Dermis microvascular lymphatic vessel endothelial cell (primary cell): ENCODE measurements at places on chromosomes 4 and X.
A peak's percentile ranks its signal among the peaks of the same experiment; 100 is the strongest.

- no peak for DNase-seq
These were observed 106.3 kb upstream of the TEX13D start for GRCh38 chrX:124226129-124226528.

GRCh38 chr4:47383829-47384427 lies 79.6 kb downstream of the COMMD8 start:
- peak; percentile 5 for DNase-seq

DNA sequence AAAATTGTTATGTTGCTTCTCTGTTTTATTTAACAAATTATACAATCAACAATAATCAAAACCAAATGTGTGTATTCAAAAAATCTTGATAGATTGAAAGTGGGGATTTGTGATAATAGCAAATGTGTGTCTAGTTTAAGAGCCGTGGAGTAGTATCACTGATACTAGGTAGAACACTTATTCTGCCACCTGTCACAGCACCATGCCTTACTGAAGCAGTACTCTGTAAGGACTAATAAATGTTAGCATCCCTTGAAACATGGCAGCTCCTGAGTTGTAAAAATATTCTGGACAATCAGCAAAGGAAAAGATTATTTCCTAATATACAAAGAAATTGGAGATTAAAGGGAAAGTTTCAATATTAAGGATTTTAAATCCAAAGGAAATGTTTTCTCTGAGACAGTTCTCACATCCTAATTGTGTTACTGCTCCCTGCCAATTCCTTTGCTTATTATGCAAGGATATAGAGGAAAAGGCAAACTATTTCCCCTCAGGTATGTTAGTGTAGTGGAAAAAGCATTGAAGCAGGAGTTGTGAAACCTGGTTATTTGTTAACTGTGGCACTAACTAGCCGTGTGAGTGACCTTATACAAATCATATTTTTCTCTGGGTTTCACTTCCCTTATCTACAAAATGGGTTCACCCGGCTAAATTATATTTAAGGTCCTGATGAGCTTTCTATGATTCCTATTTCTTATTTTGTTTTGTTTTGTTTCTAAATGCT lies 303.1 kb downstream of the ARHGAP24 start:
- DNase-seq = peak; percentile 44

DNA sequence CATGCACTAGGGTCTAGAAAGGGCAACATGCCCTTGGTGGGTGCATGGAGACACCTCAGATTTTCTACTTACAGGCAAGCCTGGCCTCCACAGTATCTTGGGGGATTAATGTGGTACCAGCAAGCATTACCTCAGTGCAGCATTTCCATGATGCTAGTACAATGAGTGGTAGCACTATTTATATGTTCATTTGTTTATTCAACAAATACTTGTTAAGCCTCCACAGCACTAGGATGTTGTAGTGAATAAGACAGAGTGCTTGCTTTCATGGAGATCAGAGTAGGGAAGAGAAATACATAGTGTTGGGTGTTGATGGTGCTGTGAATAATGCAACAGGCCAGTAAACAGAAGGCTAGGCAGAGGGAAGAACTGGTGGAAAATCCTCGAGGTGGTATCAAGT lies 133.4 kb downstream of the KLHL8 start:
- DNase-seq = no peak

GRCh38 chr4:1449475-1449832 lies 43.2 kb upstream of the NKX1-1 start:
- no peak for DNase-seq

DNA sequence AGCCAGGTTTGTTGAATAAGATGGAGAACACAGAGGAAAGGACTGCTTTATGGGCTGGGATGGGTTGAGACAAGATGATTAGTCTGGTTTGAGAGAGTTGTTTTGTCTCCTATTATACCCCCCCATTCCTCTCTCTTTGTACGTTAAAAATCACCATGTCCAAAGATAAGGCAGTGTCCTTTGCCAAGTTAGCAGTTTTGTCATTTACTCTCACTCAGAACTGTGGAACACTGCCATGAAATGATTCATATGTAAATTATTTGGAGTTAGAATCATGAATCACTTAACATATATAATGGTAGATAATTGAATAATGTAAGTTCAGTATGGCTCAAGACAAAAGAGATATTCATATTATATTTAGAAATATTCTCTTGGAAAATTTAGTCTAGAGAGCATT lies 151.3 kb downstream of the DCLK2 start:
- DNase-seq = no peak

DNA sequence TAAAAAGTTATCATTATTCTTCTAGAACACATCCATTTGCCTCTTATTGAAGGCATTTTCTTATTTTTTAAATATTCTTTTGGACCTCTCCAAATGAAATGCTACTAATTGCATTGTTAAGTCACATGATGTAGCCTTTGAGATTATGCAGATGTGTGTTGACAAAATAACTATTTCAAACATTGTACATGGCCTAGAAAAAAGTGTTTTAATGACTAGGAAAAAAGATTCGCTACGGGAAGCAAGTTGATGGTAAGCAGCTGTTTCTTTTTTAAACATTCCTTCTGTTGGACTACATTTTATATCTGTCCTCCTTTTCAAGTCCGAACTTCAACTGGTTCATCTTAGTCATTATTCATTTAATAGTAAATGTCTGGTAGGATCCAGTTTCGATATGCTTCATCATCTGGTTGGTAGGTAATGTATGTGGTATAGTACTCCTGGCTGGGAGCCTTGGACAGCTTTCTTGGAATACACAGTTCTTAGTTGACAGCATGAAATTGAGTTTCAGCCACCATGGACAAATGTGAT lies 34.3 kb upstream of the GUCY1A1 start:
- DNase-seq = no peak

GRCh38 chrX:118221733-118222132 lies 105.1 kb upstream of the KLHL13 start:
- DNase-seq = peak; percentile 4

DNA sequence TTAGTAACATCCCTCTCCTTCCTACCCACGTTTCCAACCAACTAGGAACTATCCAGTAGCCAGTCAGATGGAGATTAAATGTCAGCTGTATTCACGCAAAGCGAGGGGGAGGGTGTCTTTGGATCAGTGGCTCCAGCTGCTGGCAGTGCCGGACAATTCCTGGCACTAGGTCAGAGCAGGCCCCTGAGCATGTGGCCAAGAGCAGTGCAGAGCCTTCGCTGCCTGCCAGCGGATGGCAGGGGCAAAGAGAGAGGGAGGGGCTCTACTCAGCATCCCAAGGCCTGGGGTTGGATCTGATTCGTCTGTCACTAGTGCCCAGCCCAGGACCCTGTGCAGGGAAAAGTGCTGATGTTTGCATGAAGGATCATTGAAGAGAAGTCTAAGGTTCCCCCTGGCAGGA lies 28.7 kb upstream of the JAKMIP1 start:
- DNase-seq = no peak

DNA sequence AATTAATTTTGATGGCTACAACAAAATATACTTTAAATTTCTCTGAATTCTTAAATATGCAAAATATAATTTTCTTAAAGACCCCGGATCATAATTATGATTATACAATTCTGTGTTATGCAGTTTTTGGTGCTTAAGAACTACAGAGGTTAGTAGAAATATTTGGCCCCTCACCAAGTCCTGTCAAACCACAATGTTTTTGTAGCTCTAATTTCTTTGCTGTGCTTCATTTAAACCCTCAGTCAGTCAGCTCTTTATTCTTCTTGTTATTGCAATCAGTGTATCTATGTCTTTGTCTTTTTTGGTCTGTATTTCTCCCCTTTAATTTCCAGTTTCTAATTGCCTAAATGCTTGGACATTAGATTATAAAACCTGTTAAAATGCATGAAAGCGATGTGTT lies 186.1 kb downstream of the CAMK2D start:
- no peak for DNase-seq

GRCh38 chrX:44062840-44063239 lies 89.7 kb upstream of the NDP start:
- no peak for DNase-seq

DNA sequence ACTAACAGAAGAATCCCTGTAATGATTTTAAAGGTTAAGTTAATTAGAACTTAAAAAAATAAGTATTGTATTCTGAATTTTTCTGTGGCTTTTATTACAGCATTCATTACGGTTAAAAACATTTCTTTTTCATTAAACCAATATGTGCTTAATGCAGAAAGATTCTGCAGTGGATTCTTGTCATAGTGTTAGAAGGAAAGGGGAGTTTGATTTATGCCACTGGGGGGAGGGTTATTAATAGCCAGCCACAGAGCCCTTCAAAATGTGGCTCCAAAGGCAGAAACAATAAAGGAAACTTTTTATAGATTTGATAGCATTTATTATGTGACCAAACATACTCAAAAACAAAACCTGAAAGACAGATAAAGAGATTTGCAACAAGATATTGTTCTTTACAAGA lies 9.1 kb downstream of the SMAD1 start:
- DNase-seq = no peak

- no peak for DNase-seq
These were observed 91.1 kb downstream of the TMEM47 start for GRCh38 chrX:34565981-34566380.

DNA sequence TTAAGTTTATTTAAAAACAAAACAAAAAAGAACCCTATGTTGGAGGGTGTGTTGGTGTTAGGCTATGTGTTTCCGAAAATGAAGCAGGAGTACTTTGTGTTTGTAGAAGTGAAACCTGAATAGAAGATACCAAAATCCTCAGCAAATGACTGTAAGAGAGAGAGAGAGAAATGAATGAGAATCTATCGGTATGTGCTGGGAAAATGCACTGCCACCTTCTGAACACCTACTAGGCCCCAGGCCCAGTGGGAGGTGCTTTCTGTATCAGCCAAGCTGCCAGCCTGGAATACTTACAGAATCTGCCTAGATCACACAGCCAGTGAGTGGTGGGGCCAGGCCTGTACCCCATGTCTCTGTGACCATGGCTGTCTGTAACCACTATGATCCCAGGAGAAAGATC lies 14.9 kb upstream of the PIM2 start:
- DNase-seq = no peak

DNA sequence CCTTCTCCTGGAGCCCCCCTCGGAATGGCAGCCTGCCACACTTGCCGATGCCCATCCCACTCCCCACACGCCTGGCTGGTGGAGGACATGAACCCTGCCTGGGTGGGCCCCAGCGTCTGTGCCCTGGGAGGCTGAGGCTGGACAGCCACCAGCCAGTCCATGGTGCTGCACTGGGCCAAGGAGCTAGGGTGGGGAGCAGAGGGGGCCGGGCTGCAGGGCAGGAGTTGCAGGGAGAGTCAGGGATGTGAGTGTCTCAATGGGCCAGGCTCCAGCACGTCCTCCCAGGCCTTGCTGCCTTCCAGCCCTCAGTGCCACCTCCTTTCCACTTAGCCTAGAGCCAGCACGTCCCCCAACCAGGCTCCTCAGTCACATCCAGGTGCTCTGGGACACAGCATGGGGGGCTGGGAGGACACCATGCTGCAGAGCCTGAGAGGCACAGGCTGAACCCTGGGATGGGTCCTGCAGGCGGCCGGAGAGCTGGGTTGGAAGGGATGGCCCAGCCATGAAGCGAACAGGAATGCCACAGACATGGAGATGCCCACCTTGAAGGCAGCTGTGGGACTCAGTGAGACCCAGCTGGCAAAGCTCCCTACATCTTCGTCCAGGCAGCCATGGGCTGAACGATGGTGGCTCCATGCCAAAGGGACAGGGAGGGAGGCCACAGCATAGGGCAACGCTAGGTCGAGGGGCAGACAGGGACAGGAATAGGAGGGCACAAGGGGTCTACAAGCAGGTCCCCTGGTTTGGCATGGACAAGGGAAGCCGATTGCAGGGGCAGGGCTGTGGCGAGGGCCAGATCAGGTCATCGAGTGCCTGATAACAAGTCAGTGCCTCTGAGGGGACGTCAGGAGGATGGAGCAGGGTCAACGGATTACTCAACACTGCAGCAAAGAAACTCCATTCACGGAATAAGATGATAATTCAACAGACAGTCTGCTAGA lies 30.1 kb upstream of the MXD4 start:
- no peak for DNase-seq

- peak; percentile 40 for DNase-seq
These were observed 63.5 kb upstream of the COL25A1 start for GRCh38 chr4:109365939-109366338.

- DNase-seq = no peak
These were observed 48.0 kb upstream of the MYOZ2 start for GRCh38 chr4:119087656-119088055.

GRCh38 chrX:153397256-153397960 lies 3.7 kb downstream of the PNMA6E start:
- DNase-seq = no peak
